ENCODE measurements at places on chromosomes 5 and 9. TPM values are rescaled to one million over a fixed set of nuclear protein-coding genes. Genes with fewer than 3 reads are reported as not detected.

DNA sequence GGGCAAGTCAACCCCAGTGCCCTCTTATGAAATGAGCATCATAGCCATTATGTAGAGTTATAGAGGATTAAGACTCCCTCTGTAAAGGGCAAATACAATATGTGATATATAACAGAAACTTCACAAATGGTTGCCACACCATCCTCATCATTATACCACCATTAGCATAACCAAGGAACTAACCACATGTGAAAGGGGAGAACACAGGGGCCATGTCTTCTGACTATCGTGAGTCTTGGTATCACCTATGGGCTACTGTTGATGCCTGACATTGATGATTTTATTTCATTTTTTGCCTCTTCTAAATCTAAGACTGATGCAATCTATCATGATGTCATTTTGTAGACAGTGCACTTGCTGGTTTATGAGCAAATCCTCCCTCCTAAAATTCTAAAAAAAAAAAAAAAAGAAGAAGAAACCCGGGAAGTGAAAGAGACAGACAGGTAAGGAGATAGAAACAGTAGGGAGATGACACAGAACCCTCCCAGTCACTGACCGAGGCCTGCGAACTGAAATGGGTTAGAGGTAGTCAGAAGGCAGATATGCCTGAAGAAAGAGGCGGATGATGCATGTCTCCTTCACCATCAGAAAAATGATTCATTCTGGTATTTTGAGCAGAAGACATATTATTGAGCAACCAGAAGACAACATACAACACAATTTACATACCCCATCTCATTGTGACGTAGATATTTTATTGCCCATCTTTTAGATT, 266.0 kb downstream of the DMAC1 start:
- no peak for DNase-seq

DNA sequence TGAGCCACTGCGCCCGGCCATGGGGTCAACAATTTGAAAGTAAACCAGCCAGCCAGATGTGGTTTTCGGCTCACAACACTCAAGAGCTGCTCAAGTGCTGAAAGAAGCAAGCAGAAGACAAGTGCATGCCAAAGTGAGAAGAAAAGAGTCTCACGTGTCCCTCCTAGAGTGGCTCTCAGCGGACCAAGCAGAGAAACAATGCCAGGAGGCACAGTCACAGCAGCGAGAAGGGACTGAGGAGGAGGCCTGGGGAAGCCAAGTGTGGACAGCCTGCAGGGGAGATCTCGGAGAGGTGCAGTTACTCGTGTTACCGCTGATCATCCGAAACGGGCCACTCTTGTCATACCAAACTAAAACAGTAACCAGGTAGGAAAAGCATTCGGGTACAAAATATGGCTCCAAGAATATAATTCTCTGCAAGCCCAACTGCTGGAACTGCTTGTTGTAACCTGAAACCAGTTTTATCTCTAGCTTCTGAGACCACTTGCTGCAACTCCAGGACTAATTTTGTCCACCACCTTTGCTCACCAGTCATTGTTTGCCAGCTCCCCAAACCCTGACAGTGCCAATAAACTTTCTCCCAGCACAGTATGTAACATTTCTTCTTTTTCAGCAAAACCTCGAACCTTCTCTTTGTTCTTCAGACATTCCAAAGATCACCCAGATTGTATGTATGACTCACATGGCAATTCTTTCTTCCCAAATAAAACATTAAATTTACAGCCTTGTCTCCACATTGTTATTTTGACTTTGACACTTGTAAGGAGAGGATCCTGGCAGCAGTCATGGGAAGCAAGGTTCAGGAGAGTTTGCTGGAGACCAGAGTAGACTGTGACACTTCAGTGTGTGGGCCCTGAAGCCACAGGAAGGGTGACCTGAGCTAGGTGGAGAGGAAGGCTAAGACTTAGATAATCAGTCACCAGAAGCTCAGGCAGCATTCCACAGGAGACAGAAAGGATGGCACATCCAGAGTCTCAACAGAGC, 6.3 kb downstream of the SLC35D2 start:
- peak; percentile 87 for DNase-seq

- peak; percentile 91 for DNase-seq
Measured at GRCh38 chr5:168592014-168592368, 12.8 kb upstream of the PANK3 start.

- DNase-seq: no peak
Measured at GRCh38 chr5:133905424-133905823, 63.0 kb downstream of the C5orf15 start.

GRCh38 chr9:114006155-114006550, 71.9 kb downstream of the AMBP start:
- no peak for DNase-seq

DNA sequence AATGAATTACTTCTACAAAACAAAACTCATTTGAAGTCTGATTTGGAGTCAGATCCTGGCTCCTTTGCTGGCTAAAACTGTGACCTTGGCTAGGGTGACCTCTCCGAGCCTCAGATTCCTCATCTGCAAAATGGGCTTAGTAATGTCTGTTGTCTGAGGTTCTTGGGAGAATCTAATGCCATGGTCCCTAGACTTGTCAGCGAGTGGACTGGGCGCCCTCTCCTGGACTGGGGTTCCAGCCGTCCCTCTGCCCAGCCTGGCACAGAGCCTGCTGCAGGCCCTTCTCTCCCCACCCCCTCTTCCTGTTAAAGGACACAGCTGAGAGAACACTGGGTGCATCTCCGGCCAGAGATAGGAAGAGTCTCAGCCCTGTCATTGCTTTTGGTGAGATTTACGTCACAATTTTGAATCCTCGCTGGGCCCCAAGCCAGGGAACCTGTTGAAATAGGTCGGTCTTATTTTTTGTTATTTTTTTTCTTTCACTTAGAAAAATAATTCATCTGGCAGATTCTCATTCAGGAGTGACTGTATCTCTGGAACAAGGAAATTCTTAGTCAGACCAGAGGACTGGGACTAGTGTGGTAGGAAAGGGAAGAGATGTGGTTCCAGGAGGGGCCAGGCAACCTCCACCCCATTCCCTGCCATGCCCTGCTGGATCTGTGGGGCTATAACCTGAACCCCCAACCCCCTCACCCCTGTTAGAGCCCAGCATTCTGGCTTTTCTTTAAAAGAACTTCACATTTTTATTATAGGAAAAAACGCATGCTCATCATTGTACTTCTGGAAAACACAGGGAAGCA, 48.2 kb upstream of the RPL26L1 start:
- DNase-seq: peak; percentile 88

DNA sequence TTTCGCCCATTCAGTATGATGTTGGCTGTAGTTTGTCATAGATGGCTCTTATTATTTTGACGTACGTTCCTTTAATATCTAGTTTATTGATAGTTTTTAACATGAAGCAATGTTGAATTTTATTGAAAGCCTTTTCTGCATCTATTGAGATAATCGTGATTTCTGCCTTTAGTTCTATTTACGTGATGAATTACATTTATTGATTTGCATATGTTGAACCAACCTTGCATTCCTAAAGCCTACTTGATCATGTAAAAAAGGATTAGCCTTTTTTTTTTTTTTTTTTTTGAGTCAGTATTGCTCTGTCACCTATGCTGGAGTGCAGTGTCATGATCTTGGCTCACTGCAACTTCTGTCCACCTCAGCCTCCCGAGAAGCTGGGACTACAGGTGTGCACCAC, 25.1 kb downstream of the ITK start:
- DNase-seq: no peak

- DNase-seq: no peak
Measured at GRCh38 chr9:116000748-116001329, 152.8 kb upstream of the PAPPA start.

- no peak for DNase-seq
Measured at GRCh38 chr5:168409591-168410458, 76.4 kb upstream of the RARS1 start.

DNA sequence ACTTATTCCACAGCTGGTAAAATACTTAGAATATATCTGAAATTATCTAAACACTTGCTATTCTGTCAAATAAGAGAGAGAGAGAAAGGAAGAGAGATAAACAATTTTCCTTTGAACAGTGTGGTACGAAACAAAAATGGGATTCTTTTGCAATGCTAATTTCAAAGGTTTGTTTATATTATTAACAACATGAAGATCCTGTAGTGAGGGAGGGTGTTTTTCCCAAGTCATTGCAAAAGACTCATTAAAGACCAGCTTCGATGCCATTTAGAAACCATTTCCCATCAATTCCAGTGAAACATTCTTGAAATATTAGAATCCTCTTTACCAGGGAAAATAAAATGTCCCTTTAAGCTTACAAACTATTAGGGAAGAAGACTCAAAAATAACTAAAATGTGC, 505.4 kb downstream of the SEMA5A start:
- DNase-seq: no peak

GRCh38 chr9:98502311-98502975, 206.3 kb downstream of the GABBR2 start:
- DNase-seq: peak; percentile 80

DNA sequence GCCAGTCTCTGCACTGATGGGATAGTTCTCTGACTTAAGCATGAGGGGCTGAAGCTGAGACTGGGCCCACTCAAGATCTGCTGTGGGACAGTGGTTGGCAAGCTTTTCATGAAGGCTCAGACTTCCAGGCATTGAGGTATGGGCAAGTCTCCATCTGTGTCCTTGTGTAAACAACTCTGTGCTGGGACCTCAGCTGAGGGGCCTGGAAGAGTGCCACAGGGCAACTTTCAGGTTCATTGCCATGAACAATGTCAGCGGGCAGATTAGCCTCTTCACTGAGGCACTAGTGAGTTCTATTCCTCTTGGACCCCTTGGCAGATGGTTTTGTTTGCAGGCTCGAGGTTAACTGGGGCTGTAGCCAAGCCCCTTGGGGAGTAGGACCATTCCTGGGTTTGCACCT, 127.1 kb downstream of the MRPS30 start:
- no peak for DNase-seq

GRCh38 chr5:142783601-142784341, 13.6 kb downstream of the ARHGAP26 start:
- peak; percentile 37 for DNase-seq

DNA sequence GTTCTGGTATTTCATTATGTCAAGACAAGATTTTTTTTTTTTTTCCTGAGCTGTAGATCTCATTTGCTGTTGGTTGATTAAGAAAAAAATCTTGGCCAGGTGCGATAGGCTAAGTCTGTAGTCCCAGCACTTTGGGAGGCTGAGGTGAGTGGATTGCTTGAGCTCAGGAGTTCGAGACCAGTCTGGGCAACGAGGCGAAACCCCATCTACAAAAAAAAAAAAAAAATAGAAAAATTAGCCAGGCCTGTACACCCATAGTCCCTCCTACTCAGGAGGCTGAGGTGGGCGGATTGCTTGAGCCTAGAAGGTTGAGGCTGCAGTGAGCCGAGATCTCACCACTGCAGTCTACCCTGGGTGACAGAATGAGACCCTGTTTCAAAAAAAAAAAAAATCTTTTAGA, 12.2 kb downstream of the CDC42SE2 start:
- no peak for DNase-seq

- peak; percentile 29 for DNase-seq
Measured at GRCh38 chr9:4382722-4383317, 83.0 kb upstream of the GLIS3 start.

GRCh38 chr5:82347201-82347865, 69.2 kb upstream of the RPS23 start:
- DNase-seq: no peak

DNA sequence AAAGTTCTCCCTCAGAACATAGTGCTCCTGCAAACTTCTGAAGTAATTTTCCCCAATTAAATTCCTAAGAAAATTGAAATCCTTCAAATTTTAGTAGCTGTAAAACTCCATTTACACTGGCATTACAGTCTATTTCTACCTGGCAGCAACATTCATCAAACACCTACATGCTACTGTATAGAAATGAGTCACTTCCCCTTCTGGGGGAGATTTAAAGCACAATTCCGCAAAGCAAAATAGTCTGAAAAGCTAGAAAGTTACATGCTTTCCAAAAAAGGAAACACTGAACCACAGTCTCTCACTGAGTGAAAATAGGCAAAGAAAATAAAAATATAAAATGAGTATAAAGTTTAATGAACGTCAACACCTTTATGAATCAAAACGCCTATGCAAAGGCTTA, 43.3 kb downstream of the MCTP1 start:
- DNase-seq: no peak

- DNase-seq: no peak
Measured at GRCh38 chr9:21525174-21525573, 43.1 kb upstream of the IFNE start.

GRCh38 chr5:141527426-141527825, 38.5 kb downstream of the PCDHGC5 start:
- no peak for DNase-seq

- no peak for DNase-seq
Measured at GRCh38 chr5:38800515-38800914, 45.3 kb upstream of the OSMR start.

DNA sequence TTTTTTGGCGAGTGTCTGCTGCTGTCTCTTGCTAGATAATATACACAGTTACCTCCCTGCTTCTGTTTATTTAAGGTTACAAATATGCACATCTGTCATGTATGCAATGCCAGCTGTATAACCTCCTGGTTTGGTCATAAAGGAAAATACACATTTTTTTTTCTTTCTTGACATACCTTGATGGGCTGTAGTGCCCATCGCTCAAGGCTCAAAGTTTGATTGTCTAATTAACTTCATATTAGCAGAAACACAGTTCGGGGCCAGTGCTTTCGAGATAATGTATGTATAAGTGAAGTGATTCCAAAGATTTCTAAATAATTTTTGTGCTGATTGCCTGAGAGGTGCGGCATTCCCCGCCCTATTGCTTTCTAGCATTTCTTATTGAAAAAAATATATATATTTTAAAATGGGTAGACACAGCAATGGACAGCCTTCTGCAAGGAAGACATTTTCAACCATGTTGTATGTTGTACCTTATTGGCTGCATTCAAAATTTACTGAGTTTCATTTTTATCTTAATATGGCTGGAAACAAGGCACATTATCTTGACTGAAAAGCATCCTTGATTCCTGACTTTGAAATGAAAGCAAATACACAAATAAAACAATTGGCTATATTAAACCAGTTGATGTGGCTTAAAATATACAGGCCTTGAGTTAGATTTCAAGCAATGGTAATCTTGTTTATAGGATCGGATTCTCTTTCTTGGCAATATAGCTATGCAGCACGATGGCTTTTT, 206.2 kb downstream of the MEF2C start:
- DNase-seq: no peak

- DNase-seq: no peak
Measured at GRCh38 chr5:33657804-33658440, 217.2 kb downstream of the TARS1 start.

The ZNF454 gene
- 0.69 TPM for total RNA-seq

The TICAM2 gene
- 6.9 TPM for total RNA-seq

The CCDC171 gene
- total RNA-seq: 0.87 TPM

The FOXD4L3 gene
- not detected for total RNA-seq

The PITX1 gene
- 0.55 TPM for total RNA-seq

The CARD9 gene
- 1.5 TPM for total RNA-seq

The PCDHGB4 gene
- 12.5 TPM for total RNA-seq

The FAM163B gene
- total RNA-seq: not detected

The SH3GLB2 gene
- 67.5 TPM for total RNA-seq

The CKMT2 gene
- total RNA-seq: 2.8 TPM

The PKD2L2 gene
- total RNA-seq: not detected

The PLAC8L1 gene
- total RNA-seq: not detected

The HARS1 gene
- 72.2 TPM for total RNA-seq

Measured in renal cortical epithelial cell (primary cell).